ENCODE measurements at places on chromosomes 4 and X. TPM values are rescaled to one million over a fixed set of nuclear protein-coding genes. Genes with fewer than 3 reads are reported as not detected.

Gene TEC
- 2.4 TPM for total RNA-seq

Gene IL2RG
- 347 TPM for total RNA-seq

Gene PF4V1
- not detected for total RNA-seq

Gene IL21
- 0.77 TPM for total RNA-seq

Gene TMPRSS11D
- total RNA-seq: not detected

Gene VSIG4
- total RNA-seq: not detected

Gene TLR2
- 9.2 TPM for total RNA-seq

Gene BANK1
- total RNA-seq: 11.9 TPM

Gene ZCCHC4
- total RNA-seq: 11.4 TPM

Gene ARHGEF6
- total RNA-seq: 70.7 TPM

Gene P2RY4
- total RNA-seq: not detected

Gene MED12
- 79.2 TPM for total RNA-seq

Gene SLC2A9
- 1.7 TPM for total RNA-seq

Gene AFP
- not detected for total RNA-seq

Gene ARR3
- total RNA-seq: not detected

Gene CT55
- total RNA-seq: not detected

Gene TRIM60
- not detected for total RNA-seq

Gene GLRA3
- total RNA-seq: not detected

Gene ZIC3
- not detected for total RNA-seq

Gene CABS1
- not detected for total RNA-seq

Gene MAGEA2
- not detected for total RNA-seq

Gene VCX3B
- total RNA-seq: not detected

Gene FNIP2
- 7.7 TPM for total RNA-seq

Gene KCNIP4
- not detected for total RNA-seq

Gene L1CAM
- total RNA-seq: 3.9 TPM

Gene PABPC5
- not detected for total RNA-seq

Gene GPC4
- total RNA-seq: not detected

Gene SPANXN4
- total RNA-seq: not detected

Gene PROM1
- total RNA-seq: not detected

Gene ZNF674
- 3.9 TPM for total RNA-seq

Gene SLC34A2
- not detected for total RNA-seq

Gene GAGE1
- not detected for total RNA-seq

Gene CDKL2
- 1.3 TPM for total RNA-seq

Gene HCCS
- 7.6 TPM for total RNA-seq

Gene CCKAR
- total RNA-seq: not detected

Gene DUSP21
- total RNA-seq: not detected

Gene GALNTL6
- total RNA-seq: not detected

Gene CDKN2AIP
- 25.9 TPM for total RNA-seq

Gene SPACA5
- total RNA-seq: not detected

Gene EMD
- total RNA-seq: 121 TPM

Gene TMEM271
- not detected for total RNA-seq

Gene CXCL6
- total RNA-seq: not detected

Gene MMRN1
- 6.5 TPM for total RNA-seq

Gene GYG2
- total RNA-seq: not detected

Gene MAGEC1
- not detected for total RNA-seq

Gene MUC7
- total RNA-seq: not detected

Gene PITX2
- not detected for total RNA-seq

Gene MTNR1A
- not detected for total RNA-seq

Gene SCRG1
- not detected for total RNA-seq

Gene CBLL2
- not detected for total RNA-seq

Gene FAM47A
- not detected for total RNA-seq

Gene CACNA1F
- 0.67 TPM for total RNA-seq

Gene GPR82
- not detected for total RNA-seq

Gene HTR2C
- not detected for total RNA-seq

Gene TLR6
- 6.4 TPM for total RNA-seq

Gene CXorf51A
- not detected for total RNA-seq

Gene ESX1
- total RNA-seq: not detected
